T1000 (cell line): ENCODE measurements at places on chromosomes 3 and 15.

- DNase-seq, result no peak
Measured at GRCh38 chr3:55091381-55092225, 163.7 kb upstream of the LRTM1 start.

DNA sequence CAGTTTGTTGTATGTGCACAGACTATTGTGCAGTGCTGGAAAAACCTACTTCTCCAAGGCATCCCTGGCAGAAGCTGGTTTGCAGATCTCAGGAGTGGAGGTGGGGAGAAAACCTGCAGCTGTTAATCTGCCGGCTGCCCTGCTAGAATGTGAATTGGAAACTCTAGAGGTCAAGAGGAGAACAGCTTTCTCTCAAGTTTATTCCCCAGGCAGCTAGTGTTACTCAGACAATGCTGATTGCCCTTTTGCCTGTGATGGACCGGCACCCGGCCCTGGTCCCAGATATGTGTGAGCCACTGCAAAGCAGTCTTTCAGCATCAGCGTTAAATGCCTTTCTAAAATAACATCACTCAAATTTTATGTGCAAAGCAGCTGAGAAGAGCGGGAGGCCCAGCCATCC, 129.7 kb upstream of the TPM1 start:
- no peak for DNase-seq

GRCh38 chr3:126782536-126782935, 78.5 kb downstream of the CHCHD6 start:
- peak; percentile 46 for DNase-seq

DNA sequence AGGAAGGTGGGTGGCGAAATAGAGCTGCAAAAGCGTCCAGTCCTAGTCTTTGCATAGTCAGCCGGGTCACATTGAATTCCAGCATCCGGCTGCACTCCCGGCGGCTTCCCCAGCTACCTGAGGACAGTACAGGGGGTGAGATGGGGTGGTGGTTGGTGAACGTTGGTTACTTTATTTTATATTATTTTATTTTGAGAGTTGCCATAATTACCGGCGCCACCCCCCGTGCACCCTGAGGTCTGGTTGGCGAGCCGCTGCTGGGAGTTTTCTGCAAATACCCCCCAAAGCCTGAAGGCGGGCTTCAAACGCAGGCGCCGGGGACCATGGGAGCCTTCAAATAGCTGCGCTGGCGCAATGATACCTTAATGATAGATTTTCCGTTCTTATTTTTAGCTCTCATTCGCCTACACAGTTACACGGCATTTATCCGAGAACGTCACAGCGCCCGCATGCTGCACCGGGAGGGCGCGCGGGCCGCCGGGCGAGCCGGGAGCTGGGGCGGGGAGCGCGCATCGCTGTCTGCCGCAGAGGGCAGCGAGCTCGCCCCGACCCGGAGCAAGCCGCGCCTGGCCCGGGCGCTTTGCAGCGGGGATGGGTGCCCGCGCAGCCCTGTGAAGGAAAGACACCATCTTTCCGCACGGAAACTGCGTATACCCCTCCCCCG, 756 bp upstream of the RASGRF1 start:
- DNase-seq, result no peak

GRCh38 chr3:49462222-49462621, 7.8 kb upstream of the DAG1 start:
- DNase-seq, result peak; percentile 50

- peak; percentile 16 for DNase-seq
Measured at GRCh38 chr15:59174835-59175831, 31.5 kb upstream of the LDHAL6B start.

- DNase-seq, result no peak
Measured at GRCh38 chr3:45603226-45603625, 8.7 kb downstream of the LIMD1 start.

DNA sequence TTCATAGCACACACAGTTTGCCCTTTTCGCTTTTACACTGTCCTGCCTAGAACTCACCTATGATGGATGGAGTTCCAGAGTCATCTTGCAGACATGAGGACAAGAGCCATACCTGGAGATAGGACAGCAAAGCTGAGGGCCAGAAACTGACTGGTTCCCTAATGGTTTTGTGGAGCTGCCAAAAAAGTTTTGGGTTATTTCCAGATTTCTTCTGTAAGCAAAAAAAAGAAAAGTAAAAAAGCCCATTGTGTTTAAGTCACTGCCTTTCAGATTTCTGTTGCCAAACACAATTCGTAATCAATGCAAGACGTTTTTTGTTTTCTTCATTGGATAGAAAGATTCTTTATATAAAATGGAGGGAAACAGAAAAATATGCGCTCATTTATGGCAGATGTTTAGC, 42.4 kb upstream of the KY start:
- DNase-seq, result no peak

DNA sequence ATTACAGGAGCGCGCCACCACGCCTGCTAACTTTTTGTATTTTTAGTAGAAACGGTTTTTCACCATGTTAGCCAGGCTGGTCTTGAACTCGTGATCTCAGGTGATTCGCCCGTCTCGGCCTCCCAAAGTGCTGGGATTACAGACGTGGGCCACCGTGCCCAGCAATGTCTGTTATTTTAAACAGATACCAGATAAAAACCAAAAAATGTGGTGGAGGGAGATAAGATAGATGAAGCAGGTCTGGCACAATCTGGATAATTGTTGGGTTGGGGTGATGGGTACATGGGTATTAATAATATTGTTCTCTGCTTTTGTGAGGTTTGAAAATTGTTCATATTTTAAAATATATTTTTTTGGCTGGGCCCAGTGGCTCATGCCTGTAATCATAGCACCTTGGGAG, 4.7 kb downstream of the RNF111 start:
- DNase-seq, result no peak

DNA sequence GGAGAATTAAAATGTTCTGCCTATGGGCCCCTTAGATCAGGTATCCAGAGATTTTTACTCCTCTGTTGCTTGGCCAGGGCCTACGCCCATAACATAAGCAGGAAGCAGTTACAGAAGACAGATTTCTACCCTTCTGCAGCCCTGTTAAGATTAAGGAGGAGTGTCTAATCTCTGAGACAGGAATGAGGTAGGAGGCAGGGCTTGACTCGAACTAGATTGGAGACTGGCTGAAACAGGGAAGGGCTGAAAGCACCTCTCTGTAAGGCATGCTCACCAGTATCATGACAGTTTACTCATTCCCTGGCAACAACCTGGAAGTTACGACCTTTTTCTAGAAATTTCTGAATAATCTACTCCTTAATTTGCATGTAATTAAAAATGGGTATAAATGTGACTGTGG, 16.7 kb downstream of the PLA2G4D start:
- DNase-seq, result no peak

GRCh38 chr3:58005669-58006068, 2.6 kb upstream of the FLNB start:
- DNase-seq, result peak; percentile 33

GRCh38 chr3:101643861-101644613, 32.9 kb downstream of the ZBTB11 start:
- DNase-seq, result peak; percentile 58

DNA sequence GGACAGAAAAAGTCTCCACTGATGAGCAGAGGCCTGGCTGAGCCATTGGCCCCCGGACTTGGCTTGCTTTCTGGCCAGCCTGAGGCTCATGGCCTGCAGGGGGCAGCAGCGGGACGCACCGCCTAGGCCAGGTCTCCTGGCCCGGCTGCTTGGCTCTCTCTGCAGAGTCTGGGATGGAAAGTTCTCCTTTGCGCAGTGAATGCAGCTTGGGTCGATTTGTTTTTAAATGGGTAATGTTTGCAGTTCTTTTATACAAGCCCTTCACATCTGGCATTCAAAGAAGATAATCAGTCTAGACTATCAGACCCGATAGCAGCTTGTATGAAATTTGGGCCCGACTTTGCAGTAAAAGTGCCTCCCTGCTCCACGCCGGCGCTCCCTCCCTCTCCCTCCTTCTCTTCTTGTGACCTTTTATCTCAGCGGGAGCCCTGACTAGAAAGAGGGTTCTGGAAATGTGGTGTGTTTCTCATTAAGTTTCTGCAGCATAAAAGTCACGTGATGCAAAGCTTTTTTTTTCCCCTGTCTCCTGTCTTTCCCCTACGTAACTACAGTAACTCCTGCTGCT, 59.9 kb downstream of the ZNF621 start:
- peak; percentile 62 for DNase-seq

GRCh38 chr3:109050591-109051167, 67.3 kb downstream of the MORC1 start:
- DNase-seq, result no peak

GRCh38 chr3:49276475-49277382, at the start of gene C3orf62:
Gene C3orf62 (minus strand): TSS chr3:49277232. CDS start chr3:49276872, 360 bp downstream.
- DNase-seq, result peak; percentile 15

- DNase-seq, result no peak
Measured at GRCh38 chr3:13631256-13631655, 82.3 kb downstream of the FBLN2 start.

GRCh38 chr3:122975924-122976293, 51.7 kb downstream of the SEMA5B start:
- DNase-seq, result no peak

- DNase-seq, result peak; percentile 27
Measured at GRCh38 chr3:190586631-190587011, 72.7 kb downstream of the IL1RAP start.

GRCh38 chr3:185521349-185522138, 22.7 kb upstream of the TMEM41A start:
- no peak for DNase-seq

DNA sequence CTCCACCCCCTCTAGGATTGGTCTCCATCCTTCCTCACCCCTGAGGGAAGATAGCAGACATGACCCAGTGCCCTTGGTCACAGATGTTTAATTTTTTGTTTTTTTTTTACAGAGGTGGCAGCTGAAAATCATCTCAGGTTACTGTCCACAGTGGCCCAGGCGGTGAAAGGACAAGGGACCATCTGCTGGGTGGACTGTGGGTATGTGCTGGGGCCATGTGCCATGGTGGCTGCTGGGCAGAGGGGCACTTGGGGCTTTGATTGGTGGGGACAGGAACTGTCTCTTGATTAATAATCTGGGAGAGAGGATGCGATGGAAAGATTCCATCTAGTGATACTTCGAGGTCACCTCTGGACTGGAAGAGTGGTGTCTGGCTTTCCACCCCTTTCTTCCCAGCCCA, 25.4 kb downstream of the PDIA5 start:
- DNase-seq, result no peak

DNA sequence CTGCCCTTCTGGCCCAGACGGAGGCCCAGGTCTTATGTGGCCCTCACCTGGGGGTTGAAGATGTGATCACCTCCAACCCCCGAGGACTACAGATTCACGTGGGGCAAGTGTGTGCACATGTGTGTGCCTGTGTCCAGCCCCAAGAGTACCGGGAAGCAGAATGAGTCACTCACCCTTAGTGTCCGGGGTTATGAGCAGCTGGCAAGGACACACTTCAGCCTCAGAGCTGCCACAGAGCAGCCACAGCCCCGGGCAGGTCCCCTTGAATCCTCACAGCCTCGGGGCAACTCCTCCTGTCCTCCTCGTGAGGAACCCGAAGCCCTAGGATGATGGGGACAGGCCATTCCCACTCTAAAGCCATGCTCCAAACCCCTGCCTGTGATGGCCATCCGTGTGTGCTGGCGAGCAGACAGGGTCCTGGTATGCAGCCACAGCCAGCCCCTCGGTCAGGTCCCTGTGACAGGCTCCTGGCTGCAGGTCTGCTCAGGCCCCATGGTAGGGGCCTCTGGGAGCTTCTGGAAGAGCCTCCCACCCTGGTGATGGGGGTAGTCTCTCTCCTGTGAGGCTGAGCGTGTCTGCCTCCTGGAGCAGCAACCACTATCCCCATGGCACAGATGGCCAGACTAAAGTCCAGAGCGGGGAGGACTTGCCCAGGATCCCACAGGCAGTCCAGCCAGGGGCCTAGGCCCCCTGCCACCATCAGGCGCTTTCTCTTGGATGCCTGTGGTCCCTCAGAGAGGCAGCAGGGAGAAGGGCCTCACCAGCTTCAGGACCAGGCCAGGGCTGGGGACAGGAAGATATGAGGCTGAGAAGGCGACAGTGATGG, 852 bp downstream of the STAB1 start:
- DNase-seq, result peak; percentile 41

DNA sequence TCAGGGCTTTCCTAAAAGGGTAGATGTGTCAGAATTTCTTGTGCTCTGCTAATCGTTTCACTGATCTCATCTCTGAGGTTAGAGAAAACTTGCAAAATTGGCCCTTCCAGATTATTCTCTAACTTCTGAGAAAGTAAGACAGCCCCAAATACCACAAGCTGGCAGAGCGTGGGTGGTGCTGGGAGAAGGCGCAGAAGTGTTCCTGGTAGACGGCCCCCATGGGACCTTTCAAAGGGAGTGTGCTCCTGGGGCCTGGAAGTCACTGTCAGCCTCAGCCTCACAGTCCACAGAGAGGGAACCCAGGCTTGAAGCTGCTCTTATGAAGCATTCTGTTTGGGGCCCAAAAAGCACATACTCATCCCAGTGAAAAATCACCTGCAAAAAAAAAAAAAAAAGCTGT, 86.5 kb upstream of the PFN2 start:
- no peak for DNase-seq

- DNase-seq, result no peak
Measured at GRCh38 chr3:78497021-78497420, 1270.8 kb downstream of the ROBO1 start.

DNA sequence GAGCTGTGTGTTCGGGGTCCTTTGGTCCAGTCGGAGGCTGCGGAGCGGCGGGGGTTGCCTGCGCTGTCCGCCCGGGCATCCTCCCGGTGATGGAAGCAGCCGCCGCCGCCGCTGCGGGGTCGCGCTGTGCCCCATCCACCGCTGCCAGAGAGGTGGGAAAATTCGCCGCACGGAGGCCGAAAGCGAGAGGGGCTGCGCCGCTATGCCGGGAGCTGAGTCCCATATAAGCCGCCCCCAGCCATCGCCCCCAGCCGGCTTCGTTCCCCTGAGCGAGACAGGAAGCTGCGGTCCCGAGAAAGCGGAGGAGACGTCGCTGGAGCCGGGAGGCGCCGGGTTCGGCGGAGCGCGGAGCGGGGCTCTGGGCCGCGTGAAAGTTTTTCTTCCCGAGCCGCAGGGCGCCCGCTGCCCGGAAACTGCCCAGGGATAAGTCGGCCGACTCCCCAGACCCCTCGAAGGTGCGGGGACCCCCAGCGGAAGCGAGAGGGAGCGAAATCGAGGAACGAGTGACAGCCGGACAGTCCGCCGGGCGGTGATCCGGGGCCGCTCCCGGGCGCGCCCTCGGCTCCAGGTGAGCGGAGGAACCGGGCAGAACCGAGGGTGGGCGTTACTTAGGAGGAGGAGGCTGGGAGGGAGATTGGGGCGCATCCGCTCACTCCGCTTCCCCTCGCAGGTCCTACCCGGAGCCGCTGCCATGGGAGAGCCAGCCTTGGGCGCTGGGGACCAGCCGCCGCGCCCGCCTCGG, 574 bp downstream of the CHST2 start:
- peak; percentile 36 for DNase-seq

- DNase-seq, result no peak
Measured at GRCh38 chr3:182567700-182568099, 225.6 kb upstream of the ATP11B start.

DNA sequence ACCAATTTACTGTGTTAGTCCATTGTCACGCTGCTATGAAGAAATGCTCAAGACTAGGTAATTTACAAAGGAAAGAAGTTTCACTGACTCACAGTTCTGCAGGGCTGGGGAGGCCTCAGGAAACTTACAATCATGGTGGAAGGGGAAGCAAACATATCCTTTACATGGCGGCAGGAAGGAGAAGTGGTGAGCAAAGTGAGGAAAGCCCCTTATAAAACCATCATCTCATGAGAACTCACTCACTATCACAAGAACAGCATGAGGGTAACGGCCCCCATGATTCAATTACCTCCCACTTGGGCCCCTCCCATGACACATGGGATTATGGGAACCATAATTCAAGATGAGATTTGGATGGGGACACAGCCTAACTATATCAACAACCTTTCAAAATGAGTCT, 20.2 kb downstream of the USF3 start:
- DNase-seq, result no peak

GRCh38 chr15:31179693-31180092, 78.2 kb upstream of the TRPM1 start:
- DNase-seq, result no peak
